Suppressor macrophage (primary cell): ENCODE measurements at places on chromosomes 3 and 15.

DNA sequence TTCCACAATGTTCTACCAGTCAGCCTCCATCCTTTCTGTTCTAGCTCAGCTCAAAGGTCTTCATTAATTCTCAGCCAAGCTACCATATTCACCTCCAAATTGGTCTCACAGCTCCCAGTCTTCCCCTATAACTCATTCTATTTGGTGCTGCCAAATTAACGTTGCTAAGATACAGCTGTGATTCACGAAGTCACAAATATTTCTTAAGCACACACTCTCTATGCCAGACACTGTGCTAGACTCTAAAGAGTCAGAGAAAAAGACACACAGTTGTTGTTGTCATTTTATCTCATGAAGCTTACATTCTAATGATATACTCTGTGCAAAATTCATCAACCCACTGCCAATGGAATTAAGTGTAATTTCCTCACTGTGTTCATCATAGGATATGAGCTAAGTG lies 102.8 kb downstream of the FRMD5 start:
- DNase-seq: no peak

DNA sequence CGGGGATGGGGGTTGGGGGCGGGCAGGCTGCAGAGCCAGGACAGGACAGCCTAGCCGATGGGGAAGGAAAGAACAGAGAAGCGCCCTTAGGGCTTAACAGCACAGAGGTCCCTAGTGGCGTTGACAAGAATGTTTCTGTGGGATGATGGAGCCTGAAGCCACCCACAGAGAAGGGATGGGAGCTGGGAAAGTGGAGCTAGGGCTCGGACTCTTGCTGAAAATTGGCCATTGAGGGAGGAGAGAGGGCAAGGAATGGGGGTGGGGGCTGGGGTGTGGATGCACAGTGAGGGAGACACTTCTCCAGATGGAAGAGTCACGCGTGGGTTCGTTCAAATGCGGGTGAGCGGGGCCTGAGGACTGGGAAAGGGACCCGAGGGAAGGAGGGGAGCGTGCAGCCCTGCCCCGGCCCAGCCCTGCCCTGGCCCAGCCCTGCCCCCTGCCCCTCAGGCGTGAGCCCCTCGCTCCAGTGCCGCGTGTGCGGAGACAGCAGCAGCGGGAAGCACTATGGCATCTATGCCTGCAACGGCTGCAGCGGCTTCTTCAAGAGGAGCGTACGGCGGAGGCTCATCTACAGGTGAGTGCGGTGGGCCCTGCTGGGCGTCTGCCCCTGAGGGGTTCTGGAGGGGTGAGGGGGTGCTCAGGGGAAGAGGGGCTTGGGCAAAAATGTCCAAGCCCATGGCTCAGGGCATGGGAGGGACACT lies 832 bp downstream of the NR2E3 start:
- no peak for DNase-seq

- DNase-seq: no peak
These were observed 89.3 kb downstream of the PLSCR2 start for GRCh38 chr3:146380046-146380445.

DNA sequence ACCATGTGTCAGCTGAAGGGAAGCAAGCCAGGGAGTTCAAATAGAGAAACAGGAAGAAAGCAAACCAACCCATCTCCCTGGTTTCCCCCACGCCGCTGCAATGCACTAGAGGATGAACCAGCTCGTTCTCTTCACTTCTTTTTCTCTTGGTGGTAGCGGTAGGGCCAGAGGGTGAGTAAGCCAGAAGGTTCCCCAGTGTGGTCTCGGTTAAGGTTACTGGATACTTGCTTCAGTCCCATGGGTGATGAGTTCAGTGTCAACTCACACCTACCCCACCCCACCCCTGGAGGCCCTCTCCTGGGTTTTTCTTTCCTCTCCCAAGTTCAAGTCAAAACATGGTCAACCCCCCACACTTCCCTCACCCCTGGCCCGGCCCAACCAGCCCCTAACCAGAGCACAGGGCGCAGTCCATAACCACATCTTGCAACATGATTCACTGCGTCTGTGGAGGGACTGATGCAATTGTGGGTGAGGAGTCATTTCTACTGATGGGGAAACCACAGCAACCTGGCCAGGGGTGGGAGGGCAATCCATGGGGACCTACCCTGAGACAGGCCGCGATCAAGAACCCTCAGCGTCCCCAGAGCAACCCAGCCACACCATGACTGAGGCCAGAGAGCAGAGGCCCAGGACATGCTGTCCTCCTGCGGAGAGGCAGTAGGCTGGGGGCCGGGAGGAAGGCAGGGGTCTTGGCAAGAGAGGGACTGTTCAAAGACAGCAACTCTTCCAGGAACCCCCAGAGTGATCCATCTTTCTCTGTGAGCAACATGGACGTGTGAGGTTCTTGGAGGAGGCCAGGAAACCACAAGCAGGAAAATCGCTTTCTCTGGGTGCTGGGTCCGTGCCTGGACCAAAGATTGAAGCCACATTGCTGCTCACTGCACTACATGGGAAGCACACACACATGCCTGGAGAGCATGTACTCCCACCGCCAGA lies 276.6 kb downstream of the UACA start:
- peak; percentile 88 for DNase-seq

- no peak for DNase-seq
These were observed 3.2 kb upstream of the PXYLP1 start for GRCh38 chr3:141228395-141228794.

DNA sequence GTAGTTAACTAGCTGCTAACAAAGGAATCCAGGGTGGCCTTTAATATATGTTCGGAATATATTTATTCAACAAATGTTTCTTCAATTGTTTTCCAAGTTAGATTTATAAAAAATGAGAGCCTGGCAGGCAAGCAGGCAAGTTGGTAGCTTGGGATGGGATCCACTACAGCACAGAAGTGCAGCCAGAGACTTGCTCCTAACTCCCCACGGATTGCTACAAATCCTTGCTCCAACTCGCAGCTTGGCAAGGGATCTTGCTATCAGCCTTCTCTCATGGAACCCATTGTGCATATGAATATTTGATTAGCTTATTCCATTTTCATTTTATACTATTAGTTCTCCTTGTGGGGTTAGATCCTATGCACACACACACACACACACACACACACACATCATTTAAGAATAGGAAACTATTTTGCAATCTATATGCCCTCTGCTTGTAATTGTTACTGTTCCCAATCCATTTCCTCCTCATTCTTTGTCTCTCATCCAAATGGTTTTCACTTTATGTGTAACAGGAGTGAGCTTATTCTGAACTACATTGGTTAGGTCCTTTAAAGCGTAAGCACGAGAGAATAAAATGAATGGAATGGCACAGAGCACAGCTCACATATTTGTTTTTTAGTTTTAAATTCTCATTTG lies 505.6 kb downstream of the LPP start:
- DNase-seq: no peak

- DNase-seq: no peak
These were observed 3.7 kb downstream of the SHQ1 start for GRCh38 chr3:72844436-72844993.

GRCh38 chr15:79505956-79506355 lies 73.8 kb downstream of the MINAR1 start:
- no peak for DNase-seq

DNA sequence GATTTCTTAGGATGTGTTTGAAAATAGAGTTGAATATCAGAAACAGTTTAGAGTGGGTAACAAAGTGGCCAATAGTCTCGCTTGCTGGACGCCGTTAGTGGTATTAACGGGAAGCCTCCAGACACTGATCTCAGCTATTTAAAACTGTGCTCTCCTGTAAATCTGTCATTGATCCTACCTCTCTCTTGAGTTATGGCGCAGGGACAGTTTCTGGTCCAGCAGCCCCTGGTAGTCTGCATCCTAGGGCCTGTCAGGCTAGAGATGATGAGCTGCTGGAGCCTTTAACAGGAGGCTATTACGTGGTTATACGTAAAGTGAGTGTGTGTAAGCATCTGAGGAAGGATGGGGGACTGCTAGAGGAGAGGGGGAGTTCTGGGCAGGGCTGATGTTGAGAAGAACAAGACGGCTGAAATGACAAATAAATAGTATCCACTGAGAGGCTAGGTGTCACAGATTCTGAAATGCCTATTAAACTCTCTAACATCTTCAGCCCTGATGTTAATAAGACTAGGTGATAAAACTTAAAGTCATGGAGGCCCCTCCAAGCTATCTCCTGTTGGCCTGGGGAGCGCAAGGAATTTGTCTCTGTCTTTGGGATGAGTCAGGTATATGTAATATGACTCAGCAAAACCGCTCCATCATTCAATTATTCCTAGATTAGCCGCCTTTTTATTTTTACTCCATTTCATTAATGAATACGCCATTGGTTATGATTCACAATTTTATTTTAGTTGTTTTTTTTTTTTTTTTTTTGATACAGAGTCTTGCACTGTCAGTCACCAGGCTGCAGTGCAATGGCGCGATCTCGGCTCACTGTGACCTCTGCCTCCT lies 155.7 kb downstream of the GREM1 start:
- no peak for DNase-seq

GRCh38 chr3:160806094-160806493 lies 50.1 kb downstream of the PPM1L start:
- DNase-seq: peak; percentile 9

DNA sequence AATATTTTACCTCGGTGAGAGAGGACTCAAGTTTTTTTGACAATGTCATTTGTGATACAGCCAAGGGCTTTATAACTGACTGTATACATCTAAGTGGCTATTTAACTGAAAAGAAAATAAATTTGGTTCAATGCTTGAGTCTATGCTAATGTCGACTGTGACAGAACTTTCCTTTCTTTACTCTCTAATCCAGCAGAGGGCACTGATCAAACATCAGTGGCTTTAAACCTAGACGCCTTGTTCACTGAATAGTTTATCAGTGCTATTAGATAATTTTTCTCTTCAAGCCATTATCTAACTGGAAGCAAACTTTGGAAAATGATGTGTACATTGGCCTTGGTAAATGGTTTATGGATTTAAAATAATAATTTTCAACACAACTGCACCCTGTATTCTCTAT lies 285.1 kb downstream of the CHL1 start:
- DNase-seq: no peak

- peak; percentile 63 for DNase-seq
These were observed 790 bp downstream of the RAB5A start for GRCh38 chr3:19947549-19948225.

- no peak for DNase-seq
These were observed 47.3 kb downstream of the CPEB1 start for GRCh38 chr15:82599862-82600261.

DNA sequence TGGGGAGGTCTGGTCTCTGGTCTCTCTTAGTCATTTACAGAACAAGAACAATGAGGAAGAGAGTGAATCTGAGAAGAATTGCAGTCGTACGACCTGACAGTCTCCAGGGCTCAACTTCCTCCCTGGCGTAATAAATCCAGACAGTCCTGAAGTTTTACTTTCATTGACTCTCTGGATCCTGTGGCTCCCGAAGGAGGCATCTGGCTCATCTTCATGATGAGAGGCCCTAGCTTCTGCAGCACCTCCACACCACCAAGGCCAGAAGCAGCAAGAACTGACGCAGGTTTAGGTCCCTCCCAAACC lies 11.8 kb upstream of the CYFIP1 start:
- DNase-seq: peak; percentile 56

DNA sequence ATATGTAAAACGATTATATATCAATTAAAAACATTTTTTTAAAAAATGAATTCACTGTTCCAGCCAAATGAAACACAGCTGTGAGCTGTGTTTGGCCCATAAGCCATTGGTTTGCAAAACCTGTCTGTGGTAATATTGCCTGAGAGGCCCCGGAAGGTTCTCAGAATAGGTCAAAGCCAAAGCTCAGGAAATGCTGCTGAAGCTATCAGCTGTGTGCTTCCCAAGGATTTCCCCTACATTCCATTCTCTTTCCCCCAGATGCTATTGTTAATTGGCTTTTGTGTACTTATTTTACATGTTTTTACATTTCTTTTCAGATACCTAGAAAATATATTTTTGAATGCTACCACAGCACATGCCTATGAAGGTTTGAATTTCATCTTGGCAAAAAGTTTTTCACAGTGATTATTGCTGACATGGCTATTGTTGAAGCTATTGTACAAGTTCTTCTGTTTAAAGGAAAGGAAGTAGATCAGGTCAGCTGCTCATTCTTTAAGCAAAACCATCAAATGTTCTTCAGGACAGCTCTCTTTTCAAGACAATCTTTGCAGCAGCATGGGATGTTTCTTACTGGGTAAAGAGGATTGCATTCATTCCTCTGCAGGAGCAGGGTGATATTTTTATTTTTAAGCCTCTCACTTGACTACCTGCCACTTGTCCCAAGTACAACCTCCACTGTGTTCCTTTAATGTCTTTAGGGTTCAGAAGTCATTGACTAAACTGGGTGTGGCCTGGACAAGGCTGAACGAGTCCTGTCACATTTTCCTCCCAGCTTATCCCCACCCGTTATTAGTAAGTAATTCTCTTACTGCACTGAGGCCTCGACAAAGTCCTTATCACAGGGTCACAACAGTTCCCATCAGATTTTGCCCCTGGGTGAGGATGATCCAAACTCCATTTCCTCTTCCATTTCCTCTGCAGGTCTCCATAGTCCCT lies 26.3 kb upstream of the BNC1 start:
- no peak for DNase-seq

DNA sequence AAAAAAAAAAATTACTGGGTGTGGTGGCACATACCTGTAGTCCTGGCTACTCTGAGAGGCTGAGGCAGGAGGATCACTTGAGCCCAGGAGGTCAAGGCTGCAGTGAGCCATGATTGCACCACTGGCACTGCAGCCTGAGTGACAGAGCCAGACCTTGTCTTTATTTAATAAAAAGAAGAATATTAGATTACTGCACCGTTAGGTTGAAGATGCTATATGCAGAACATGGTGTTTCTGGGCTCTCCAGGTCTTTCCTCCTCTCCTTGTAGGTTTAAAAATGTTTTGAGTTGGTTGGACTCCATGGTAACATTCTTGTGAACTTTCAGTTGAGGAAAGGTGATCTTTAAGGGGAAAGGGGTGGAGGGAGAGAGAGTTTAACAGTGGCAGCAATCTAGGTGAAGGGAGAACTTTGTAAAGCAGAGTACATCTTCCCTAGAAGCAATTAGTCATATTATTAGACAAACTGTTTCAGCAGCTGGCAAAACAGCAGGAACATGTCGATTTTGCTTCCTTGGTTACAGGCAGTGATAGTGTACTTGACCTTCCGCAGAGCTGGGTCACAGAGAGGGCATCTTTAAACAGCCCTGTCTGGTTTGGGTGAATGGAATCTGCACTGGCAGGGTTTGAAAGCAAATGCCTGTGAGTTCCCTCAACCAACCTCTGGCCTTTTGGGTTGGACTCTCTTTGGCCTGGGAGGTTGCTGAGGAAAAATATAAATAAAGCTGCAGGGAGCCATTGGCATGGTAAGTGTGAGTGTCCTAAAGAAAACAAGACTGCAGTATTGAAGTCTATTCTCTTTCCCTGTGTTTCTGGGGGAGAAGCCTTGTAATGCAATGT lies 42.8 kb downstream of the NR2C2 start:
- peak; percentile 14 for DNase-seq

GRCh38 chr3:53531749-53532148 lies 37.3 kb downstream of the CACNA1D start:
- no peak for DNase-seq

GRCh38 chr15:98952381-98952803 lies 55.2 kb downstream of the PGPEP1L start:
- DNase-seq: no peak

DNA sequence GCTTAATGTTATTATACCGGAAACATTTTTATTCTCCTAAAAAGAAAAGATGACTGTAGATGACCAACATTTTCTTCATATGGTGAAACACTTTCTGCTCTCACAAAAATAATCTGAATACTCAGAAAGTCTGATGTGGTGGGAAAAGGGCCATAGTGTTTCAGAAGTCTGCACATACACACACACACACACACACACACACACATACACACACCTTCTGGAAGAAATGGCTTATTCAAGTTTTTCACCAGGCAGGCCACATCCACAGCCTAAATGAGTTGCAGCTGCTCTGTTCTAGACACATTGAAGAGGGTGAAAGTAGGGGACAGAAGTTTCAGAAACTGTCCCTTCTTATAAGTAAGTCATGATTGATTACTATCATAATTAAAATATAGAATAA lies 220.0 kb downstream of the ZMAT3 start:
- DNase-seq: no peak
